ENCODE measurements at places on chromosomes 4 and X. TPM values are rescaled to one million over a fixed set of nuclear protein-coding genes. Genes with fewer than 3 reads are reported as not detected.

The FAM184B gene
- total RNA-seq, result 0.01 TPM

The G6PD gene
- 1,430 TPM for total RNA-seq

The HTR2C gene
- not detected for total RNA-seq

The ERAS gene
- total RNA-seq, result 0.16 TPM

The XAGE1B gene
- total RNA-seq, result 206 TPM

The CSAG2 gene
- not detected for total RNA-seq

The KIF4A gene
- total RNA-seq, result 24.0 TPM

The SPINK2 gene
- total RNA-seq, result not detected

The WFS1 gene
- 12.8 TPM for total RNA-seq

The CCKAR gene
- not detected for total RNA-seq

The GLRA3 gene
- total RNA-seq, result not detected

The GAB1 gene
- total RNA-seq, result 2.9 TPM

The TLR7 gene
- total RNA-seq, result not detected

The RADX gene
- total RNA-seq, result 0.06 TPM

The GJB1 gene
- total RNA-seq, result 0.09 TPM

The MAOA gene
- 1.2 TPM for total RNA-seq

All from A549 treated with AZD2906 at 1 μM for 4 hours (cell line).